ENCODE measurements at places on chromosomes 4 and X. TPM values are rescaled to one million over a fixed set of nuclear protein-coding genes. Genes with fewer than 3 reads are reported as not detected.

DNA sequence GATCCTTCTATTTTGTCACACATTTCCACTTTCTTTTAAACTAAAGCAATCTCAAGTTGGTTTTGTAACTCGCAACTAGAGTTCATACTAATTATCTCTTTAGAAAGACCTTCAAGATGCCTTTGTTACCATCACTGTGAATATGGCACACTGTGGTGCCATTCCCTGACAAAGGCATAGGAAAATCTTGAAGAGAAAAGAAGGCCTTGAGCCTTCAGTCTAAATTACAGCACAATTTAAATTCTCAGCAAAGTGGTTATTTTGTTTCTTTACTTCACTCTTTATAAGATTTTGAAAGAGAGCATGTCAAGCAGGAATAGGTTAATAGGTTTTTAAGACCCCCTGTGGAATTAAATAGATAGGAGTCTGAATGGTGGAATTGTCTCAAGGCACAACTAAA, 89.0 kb upstream of the BANK1 start:
- DNase-seq, result no peak

DNA sequence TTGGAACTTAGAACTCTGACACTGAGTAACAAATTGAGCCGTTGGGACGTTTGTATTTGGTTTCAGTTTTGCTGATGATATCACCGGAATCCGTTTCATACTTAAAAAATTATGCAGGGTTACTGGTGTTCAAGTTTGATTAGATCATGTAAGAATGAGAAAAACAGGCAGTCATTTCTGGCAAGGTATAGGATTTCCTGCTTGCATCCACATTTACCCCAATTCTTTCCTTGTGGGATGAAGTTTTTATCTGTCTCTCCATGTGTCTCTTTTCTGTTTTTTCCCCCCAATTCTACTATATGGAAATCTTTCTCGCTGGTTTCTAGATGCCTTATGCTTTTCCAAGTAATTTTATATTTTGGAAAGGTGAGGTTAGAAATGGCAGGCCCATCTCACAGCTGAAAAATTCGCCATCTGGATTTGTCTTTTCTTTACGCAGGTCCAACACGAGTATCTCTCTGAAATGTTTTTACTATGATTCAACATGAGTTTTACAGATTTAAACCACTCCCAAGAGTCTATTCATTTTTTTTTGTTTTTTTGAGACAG, 197.9 kb downstream of the SHOX start:
- no peak for DNase-seq

DNA sequence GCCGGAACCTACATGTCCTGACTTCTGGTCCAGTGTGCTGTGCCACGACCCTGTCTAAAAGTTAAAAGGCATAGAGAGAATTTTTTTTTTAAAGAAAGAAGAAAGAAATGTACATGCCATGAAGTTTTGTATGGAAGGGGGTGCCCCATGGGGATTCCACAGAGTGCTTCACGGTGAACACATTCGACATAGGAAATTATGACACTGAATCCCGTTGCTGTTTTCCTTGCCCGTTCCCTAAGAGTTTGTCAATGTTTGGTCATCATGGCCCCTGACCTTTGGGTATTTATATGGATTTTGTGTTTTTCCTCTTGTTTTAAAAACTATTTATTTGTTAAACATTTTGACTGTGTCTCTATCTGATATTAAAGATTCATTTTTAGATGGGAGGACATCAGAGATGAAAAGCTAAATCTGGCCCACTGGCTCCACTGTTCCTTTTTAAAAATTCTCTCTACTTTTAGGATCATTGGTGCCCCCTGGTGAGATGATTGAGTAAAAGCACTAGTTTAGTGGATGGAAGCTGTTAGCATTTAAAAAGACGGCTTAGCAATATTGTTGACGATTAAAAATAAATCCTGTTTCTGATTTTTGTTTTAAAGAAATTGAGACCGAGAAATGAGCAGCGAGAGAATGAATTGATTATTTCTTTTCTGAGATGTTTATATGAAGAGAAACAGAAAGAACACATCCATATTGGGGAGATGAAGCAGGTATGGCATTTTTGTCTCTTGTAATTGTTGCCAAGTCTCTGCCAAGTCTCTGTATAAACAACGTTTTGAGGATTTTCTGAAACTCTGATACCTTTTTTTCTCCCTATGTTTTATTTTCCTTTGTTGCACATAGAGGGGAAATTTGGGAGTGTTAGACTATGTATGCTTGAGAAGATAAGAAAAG, 75.0 kb downstream of the PTTG2 start:
- no peak for DNase-seq

DNA sequence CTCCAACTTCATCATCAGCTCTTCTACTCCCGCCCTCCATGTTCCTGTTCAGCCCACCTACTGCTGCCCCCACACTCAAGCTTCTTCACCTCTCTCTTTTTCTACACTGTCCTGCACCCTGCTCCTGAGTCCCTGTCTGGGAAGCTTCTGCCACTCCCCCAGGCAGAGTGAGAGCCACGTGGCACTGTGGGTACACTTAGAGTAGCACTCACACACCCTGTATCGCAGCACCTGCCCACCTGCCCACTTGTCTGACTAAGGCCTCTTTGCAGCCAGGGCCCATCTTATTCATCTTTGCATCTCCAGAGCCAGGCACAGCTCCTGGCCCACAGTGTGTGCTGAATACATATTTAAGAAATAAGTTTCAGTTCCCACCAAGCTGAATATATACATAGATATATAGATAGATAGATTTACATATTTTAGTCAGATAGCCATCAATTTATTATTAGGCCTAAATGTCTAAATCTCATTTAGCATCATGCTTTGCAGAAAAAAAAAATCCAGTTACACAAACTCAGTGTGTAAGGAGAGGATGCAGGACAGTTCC, 24.9 kb downstream of the CCDC149 start:
- DNase-seq, result no peak

DNA sequence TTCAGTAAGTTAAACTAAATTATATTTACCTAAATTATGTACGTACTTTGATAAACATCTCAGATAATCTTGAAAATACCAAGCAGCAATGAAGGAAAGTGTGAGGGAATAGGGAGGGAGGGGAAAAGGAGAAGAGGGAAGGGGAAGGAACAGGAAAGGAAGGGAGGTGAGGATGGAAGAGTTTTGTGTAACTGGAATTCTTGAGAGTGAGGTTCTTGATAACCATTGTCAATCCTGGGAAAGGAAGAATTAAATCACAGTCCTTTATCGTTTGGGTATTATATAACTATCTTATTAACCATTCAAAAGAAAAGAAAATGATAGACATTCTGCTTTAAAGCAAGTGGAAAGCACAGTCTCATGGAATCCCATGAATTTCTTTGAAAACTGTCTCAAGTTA, 795.0 kb downstream of the CCSER1 start:
- DNase-seq, result no peak

- DNase-seq, result no peak
These were observed 419.9 kb downstream of the SPRY1 start for GRCh38 chr4:123816462-123816861.

DNA sequence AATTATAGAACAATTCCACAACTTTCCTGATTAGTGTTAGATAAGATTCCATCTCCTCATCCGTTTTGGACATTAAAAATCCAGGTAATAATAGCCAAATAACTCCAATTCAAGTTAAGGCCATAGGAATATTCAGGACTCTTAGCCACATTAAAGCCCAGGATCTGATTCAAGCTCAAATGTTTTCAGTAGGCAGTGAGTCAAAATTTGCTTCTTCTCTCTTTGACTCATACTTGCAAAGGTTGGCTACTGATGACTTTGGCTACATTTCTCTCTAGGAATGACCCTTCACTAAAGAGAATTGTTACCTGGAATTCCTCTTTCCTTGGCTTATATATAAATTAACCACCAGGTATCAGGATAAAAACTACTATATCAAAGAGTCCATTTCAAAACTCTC, 354.9 kb upstream of the HS3ST1 start:
- DNase-seq, result no peak

Gene DBET
- total RNA-seq, result not detected
